Activated T-cell treated with anti-CD3 and anti-CD28 coated beads, Interleukin-2, amount 50 U/mL, for 72 hours (primary cell): ENCODE measurements at places on chromosomes 6 and 20.

GRCh38 chr6:53189554-53189953, 40.9 kb upstream of the GCM1 start:
- no peak for DNase-seq

DNA sequence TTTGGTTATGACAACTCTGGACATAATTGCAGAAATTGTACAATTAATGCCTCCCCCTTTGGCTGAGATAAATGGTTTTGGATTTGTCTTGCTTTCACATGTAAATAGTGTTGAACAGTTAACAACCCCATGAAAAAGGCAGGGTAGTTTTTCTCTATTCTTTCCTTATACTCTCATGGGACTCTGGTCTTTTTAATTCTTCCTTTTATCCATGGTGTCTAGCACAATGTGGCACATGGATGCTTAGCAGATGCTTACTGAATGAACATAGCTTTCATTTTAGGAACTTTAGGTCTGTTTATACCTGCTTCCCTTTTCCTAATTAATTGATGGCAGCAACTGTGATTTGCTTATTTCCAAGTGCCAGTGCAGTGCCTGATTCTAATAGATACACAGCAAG, 75.6 kb downstream of the NCOA3 start:
- DNase-seq = no peak

- no peak for DNase-seq
These were observed 75.9 kb downstream of the PLCG1 start for GRCh38 chr20:41213150-41213820.

GRCh38 chr6:33809594-33809993, 5.8 kb upstream of the MLN start:
- no peak for DNase-seq

GRCh38 chr20:45940053-45940452, 5.6 kb downstream of the PCIF1 start:
- DNase-seq = no peak

GRCh38 chr20:16313917-16314316, 259.3 kb downstream of the KIF16B start:
- no peak for DNase-seq

DNA sequence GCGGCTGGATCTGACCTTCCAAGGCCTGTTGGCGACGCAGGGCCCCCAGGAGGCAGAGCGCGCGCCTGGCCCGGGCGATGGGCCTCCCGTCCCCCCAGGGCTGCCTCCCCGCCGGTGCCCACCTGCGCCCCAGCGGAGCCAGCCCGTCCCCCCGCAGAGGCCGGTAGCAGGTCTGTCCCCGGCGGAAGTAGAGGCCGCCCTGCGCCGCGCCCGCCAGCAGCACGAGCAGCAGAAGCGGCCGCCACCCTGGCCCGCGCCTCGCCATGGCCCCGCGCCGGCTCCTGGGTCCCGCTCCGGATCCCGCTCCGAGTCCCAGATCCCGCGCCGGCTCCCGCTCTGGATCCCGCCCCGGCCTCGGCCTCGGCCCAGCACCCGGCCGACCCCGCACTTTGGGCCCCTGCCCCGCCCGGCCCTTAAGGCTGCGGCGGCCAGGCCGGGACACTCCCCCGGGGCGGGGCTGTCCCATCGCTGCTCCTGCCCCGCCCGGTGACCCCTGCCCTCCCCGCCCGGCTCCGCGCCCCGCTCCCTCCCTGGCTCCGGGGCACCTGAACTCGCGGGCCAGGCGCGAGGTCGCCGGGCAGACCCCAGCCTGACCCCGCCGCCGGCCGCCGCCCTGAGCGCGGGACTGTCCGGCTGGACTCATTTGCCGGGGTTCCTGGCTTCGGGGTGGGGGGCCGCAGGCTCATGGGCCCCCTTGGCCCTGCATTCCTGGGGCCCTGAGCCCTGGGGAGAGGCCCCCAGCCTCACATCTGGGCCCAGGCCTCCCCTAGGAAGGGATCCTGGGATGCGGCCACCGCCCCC, at the start of gene CTSZ:
CTSZ (minus strand) TSS at position 391 of the 801 bp plus-strand sequence; CDS start at position 265, 126 bp downstream.
- peak; percentile 68 for DNase-seq

DNA sequence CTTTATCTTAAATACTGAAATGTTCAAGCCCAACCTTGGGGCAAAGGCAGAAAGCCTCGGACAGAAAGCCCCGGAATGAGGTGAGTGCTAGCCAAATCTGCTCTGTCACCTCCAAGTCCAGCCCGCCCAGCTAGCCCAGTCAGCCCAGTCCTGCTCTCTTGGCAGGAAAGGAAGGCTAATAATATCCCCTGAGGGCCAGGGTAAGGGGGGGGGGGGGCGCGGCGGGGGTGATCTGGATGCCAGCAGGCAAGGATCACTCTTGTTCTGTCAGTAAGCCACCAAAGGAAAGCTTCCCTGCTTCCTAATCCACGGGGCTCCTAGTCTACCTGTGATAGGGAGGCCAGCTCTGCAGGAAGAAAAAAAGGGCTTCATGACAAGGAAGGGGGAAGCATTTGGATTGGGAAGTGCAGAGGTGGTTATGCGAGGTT, 1.1 kb downstream of the NDRG3 start:
- no peak for DNase-seq

- no peak for DNase-seq
These were observed 20.4 kb downstream of the ILRUN start for GRCh38 chr6:34676140-34676539.

- no peak for DNase-seq
These were observed 103.1 kb upstream of the TBX18 start for GRCh38 chr6:84867521-84867920.

- DNase-seq = no peak
These were observed 46.1 kb downstream of the PRKN start for GRCh38 chr6:162681447-162681846.

GRCh38 chr6:52262620-52263344, 18.5 kb upstream of the IL17F start:
- DNase-seq = no peak

GRCh38 chr20:49624317-49624716, 56.4 kb upstream of the PTGIS start:
- DNase-seq = no peak

DNA sequence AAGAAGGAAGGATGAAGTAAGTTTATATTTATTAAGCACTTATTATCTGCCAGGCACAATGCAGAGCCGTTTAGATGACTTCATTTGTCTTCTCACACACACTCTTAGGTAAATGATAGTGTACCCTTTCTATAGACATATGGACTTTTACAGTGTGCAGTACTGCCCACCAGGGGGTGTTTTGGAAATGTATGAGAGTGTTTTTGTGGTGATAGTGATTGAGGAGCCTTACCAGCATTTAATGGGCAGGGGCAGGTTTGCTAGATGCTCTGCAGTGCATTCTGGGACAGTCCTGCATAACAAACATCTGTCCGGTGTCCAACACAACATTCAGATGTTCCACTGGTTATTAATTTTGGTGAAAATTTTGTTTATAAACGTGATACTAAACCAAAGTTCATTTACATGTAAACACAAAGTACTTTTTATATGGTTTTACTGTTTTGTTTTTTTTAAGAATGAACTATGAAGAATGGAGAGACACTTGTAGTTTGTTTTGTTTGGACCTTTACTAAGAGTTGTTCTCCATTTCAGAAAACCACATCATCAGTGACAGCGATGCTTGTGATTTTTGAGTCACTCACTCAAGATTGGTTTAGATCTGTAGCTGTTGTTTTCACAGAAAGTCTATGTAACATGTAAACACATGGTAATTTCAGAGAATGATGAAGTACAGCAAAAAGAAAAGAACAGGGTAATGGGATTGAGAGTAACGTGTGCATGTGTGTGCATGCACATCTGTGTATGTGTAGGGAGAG, 19.9 kb downstream of the KCNS1 start:
- DNase-seq = no peak

- no peak for DNase-seq
These were observed 62.9 kb upstream of the ADGRG6 start for GRCh38 chr6:142238881-142239280.

DNA sequence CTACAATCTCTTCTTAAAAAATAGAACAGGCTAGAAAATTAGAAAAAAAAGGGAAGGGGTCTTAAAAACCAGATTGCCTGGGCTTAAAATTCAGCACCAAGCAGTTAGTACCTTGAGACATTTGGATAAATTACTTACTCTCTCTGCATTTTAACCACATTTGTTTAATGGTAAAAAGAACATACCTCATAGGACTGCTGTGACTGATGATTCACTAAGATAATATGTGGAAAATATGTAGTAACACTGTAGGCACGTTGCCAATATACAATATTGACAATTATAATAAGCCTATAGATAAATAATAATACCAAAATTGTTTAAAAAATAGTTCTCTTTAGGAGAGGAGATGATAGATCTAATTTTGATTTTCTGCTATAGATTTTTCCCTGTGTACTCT, 750.4 kb downstream of the TENT5A start:
- DNase-seq = no peak

GRCh38 chr6:36414481-36414880, 27.0 kb upstream of the ETV7 start:
- no peak for DNase-seq

GRCh38 chr20:49563015-49563980, 4.6 kb downstream of the PTGIS start:
- DNase-seq = no peak

GRCh38 chr6:51675020-51675921, 412.1 kb downstream of the PKHD1 start:
- no peak for DNase-seq

DNA sequence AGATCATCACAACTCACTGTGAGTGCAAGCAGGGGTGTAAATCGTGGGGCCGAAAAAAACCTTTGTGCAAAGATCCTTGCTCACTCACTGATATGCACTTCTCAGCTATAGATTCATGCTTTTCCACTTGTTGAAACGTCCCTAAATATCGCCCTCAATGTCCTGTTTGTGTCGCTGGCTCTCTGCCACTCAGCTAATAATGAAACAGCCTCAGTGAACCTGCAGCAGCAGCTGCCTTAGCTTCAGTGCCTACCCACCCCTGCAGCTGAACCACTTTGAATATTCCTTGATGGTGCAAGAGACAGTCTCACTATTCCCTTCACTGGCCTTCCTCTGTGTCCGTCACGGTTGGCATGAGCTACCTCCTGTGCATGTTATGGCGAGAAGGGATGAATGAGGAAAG, 128.9 kb upstream of the NAA20 start:
- DNase-seq = no peak

GRCh38 chr6:37171970-37172812, 2.2 kb downstream of the PIM1 start:
- DNase-seq = peak; percentile 92

DNA sequence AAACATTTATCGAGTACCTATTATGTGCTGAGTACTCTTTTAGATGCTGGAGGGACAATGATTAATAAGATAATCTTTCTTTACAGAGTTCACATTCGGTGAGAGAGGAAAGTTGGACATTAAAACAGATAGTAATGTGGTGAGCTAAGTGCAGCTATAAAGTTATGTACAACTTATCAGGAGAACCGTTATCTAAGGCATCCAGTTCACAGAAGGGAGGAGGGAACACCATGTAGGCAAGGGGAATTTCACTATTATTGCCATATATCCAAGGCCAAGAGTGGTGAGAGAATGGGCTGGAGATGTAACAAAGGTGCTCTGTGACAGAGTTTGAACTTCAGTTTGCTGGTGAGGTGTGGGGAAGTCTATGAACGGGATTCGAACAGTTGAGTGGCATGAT, 105.8 kb downstream of the CARMIL1 start:
- DNase-seq = no peak

GRCh38 chr6:147769496-147770087, 261.1 kb downstream of the SAMD5 start:
- no peak for DNase-seq

DNA sequence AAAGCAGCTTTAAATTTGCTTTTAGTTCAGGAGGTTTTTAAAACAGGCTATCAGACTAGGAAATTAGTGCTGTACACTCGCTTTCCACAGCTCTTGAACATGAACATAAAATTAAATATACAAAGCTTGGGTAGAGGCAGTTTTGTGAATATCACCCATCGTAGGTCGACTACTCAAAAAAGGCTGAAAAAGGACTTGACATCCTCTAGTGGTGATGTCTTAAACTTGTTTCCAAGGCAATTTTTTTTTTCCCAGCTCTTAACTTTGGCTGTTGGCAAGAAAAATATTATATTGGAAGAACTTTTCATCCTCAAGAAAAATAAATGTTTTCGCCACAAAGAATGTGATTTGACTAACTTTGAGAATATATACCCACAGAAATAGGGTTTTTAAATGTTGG, 2.9 kb downstream of the MAP7 start:
- no peak for DNase-seq

DNA sequence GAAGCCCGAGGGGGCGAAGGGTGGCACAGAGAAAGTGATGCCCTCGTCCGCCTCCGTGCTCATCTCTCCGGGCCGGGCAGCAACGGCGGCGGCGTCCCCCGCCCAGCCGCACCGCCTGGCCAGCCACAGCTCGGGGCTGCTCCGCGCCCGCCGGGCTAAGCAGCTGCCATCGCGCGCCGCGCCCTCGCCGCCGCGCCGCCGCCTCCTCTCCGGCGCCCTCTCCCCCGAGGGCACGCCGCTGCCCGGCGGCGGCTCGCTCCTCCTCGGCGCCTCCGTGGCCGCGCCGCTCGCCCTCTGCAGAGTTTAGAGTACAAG, 225 bp downstream of the MAP3K5 start:
- DNase-seq = no peak

- DNase-seq = no peak
These were observed 94.5 kb downstream of the TPBG start for GRCh38 chr6:82458147-82458546.

- peak; percentile 60 for DNase-seq
These were observed 11.4 kb downstream of the SLC2A4RG start for GRCh38 chr20:63750807-63751470.

DNA sequence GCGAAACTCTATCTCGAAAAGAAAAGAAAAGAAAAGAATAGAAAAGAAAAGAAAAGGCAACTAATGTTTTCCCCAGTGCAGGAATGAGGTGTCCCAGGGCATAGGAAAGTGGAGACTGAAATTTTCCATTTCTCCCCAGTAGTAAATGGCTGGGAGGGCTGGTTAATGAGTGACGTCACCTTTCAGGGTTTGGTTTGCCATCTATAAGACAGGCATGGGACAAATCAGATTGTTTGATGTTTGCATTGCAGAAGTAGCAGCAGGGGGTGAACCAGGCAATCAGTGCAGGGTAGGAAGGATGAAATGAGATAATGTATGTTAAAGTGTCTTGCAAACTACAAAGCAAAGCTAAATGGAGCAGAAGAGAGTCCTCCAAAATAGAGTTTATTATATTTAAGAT, 533.4 kb downstream of the PKHD1 start:
- no peak for DNase-seq

GRCh38 chr20:57450931-57451330, 59.7 kb downstream of the RBM38 start:
- DNase-seq = no peak
